Pancreas (tissue), 10 donors: ENCODE measurements at places on chromosomes 5 and 9.

- no peak for DNase-seq
Measured at GRCh38 chr9:88143179-88143578, 4.9 kb upstream of the SPATA31C2 start.

- DNase-seq: no peak
Measured at GRCh38 chr9:32941701-32942100, 59.7 kb downstream of the APTX start.

GRCh38 chr9:12882430-12882829, 107.6 kb downstream of the LURAP1L start:
- no peak for DNase-seq

- DNase-seq: no peak
Measured at GRCh38 chr5:133962131-133962530, 6.3 kb downstream of the C5orf15 start.

DNA sequence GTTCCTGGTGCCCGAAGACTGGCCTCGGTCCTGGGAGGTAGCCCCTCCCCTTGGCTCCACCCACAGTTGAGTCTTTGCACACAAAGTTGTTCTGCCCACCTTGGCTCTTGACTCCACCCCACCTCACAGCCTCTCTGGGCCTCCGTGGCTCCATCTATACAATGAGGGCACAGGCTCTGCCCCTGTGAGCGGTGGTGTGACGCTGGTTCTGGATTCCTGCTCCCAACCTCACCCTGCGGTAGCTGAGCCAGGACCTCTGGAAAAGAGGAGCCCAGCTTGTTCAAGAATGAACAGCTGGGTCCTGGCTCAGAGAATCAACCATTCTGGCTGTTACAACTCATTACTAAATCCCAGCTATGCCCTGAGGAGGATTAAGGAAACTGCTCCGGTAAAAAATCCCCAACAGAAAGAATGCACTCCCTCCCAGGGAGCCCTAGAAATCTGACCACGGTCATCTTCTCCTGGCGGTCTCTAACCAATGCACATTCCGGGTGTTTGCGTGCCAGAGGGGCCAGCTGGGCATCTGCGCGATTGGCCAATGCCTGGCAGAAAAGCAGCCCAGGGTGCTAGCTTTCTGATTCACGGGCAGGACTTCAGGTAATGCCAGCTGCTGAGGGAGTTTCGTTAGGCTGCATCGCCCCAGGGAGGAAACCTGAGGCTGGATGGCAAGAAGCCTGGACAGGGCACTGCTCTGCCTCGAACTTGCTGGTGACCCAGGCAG, 9.9 kb upstream of the GRHPR start:
- DNase-seq: peak; percentile 50

- no peak for DNase-seq
Measured at GRCh38 chr5:53249529-53250200, 140.1 kb upstream of the MOCS2 start.

DNA sequence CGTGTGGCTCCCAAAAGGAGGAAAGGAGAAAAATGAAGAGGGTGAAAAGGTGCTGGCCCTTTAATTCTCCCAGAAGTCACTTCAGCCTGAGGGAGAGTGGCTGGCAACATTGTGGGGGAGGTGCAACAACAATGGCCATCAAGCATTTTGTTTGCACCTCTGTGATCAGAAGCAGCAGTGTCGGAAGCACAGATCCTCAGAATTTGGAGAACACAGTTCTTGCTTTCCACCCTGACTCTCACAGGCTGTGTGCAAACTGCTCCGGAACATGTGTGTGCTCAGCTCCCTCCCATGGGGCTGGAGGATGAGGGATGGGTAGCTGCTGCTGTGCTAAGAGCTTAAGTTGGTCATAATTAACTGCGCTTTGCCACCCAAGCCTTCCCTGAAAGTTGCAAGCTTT, 127.1 kb downstream of the DPYSL3 start:
- no peak for DNase-seq

GRCh38 chr5:78793907-78794662, 145.5 kb upstream of the LHFPL2 start:
- no peak for DNase-seq

GRCh38 chr9:124626276-124626675, 119.1 kb upstream of the NR5A1 start:
- DNase-seq: no peak

DNA sequence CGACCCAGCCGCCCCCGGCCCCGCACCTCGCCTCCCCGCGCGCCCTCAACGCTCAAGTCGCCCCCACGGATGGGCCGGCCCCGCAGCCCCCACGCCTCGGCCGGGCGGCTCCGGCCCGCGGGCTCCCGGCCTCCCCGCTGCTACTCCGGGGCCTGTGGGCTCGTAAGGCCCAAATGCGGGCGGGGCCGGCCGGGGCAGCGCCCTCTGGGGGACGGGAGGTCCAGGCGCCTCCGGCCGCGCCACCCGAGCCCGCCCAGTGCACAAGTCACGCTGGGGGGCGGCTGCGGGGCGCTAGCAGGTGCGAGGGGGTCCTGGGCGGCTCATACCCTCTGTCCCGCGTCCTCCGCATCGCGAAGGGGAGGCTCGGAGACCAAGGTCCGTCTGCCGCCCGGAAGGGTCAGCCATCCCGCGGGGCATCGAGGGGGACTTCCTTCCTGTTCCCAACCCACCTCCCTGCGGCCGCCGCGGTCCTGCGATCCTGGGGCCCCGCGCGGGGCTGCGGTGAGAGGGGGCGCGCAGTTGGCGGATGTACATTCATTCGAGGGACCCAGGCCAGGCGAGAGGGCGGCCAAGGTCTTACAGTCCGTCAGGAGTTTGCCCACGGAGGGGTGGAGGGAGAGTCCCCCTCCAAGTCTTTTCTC, at the start of gene CIZ1:
Gene CIZ1, minus strand, starts transcription at position 167 of the 641 bp plus-strand sequence. CDS start 715 bp downstream, outside the sequence.
- peak; percentile 67 for DNase-seq

DNA sequence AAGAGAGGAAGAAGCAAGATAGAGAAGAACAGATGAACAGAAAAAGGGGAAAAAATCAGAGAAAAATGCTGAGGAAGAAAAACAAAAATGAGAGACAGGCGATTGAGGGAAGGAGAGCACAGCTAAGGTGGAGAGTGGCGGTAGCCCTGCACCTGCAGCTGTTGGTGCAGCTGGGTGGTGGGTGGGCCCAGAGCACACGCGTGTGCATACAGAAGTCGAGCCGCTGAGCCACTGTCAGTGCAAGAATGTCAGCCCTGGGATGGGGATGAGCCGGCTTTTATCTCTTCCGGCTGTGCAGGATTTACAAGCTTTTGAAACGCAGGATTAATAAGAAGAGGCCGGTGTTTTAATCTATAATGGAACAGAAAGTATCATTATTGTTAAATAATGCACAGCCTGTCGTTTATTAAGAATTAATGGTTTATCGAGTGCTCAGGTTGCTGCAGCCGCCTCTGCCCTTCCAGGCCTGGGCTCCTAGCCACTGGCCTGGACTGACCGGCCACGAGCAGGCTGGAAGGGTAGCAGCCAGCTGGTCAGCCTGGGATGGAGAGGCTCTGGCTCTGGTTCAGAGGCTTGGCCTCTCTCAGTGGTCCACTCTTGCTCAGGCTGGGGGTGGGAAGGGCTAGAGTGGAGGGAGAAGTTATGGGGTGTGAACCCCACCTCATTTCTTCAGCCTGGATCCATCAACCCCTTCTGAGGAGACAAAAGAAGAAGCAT, 68.7 kb downstream of the PCDH1 start:
- no peak for DNase-seq

DNA sequence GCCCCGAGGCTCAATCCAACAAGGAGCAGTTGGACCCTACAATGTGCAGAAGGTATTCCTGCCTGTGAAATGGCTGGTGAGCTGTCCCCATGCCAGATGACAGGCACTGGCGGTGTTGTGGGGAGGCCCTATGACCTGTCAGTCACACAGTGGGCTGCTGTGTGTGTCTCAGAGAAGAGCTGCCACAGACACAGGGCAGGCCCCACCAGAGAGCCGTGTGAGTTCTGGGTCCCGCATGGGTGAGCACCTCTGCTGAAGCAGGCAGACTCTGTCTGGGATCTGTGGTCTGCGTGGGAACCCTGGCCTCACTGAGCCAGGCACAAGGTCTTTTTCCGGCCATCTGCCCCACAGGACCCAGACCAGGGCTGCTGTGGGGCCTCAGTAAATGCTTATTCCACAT, 37.3 kb upstream of the PITX1 start:
- no peak for DNase-seq

GRCh38 chr5:148934895-148935400, 108.5 kb downstream of the ADRB2 start:
- no peak for DNase-seq

GRCh38 chr9:10146517-10147331, 466.1 kb downstream of the PTPRD start:
- DNase-seq: no peak

DNA sequence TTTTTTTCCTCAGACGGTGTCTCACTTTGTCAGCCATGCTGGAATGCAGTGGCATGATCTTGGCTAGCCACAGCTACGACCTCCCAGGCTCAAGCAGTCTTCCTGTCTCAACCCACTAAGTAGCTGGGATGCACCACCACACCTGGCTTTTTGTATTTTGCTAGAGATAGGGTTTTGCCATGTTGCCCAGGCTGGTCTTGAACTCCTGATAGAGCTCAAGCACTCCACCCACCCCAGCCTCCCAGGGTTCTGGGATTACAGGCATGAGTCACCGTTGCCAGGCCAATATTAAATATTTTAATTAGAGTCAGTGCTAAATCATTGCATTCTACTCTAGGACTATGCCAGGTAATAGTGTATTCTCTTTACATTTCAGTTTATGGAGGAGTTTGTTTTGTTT, 41.5 kb downstream of the UBE2R2 start:
- no peak for DNase-seq

GRCh38 chr9:106795031-106795430, 67.9 kb upstream of the ZNF462 start:
- no peak for DNase-seq

DNA sequence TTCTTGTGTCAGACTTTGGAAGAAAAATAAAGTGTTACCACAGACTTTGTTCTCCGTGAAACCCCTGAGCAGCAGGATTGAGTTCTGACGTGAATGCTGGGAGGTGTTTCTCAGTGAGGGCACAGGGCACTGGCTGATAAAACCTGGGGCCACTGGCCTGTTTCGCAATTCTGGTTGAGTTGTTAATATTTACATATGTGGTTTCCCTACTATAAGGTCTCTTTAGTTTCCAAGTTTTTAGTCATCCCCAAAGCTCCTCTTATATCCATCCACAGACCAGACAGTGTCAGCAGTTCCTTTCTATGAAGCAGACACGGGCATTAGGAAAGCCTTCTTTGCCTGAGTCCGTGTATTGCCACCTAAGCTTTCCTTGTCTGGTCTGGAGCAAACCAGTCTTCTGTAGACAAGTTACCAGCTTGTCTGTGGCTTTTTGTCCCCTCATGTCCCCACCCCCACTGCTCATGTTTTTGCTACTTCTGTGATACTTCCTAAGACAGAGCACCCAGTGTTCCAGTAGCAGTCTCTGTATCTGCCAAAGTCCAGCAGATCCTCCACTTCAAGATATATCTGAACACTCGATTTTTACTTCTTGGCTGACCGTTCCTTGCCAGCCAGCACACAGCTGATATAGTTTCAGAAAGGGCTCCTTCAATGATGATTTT, 42.0 kb downstream of the ACO1 start:
- DNase-seq: peak; percentile 57

DNA sequence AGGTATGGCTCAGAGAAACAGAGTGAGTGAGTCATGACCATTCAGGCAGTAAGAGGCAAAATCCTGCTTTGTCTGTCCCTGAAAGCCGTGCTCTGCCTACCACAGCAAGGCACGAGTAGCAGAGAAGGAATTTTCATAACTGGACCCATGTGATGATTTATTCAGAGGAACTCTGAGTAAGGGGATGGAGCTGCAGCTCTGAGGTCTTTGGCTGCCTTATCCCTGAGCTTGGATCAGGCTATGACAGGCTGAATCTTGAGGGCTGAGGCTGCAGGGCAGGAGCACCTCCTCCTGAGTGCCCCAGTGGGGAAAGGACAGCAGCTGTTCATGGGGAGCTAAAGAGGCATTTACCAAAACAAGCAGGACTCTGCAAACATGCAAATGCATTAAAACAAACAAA, 183.4 kb downstream of the PAPPA start:
- no peak for DNase-seq

DNA sequence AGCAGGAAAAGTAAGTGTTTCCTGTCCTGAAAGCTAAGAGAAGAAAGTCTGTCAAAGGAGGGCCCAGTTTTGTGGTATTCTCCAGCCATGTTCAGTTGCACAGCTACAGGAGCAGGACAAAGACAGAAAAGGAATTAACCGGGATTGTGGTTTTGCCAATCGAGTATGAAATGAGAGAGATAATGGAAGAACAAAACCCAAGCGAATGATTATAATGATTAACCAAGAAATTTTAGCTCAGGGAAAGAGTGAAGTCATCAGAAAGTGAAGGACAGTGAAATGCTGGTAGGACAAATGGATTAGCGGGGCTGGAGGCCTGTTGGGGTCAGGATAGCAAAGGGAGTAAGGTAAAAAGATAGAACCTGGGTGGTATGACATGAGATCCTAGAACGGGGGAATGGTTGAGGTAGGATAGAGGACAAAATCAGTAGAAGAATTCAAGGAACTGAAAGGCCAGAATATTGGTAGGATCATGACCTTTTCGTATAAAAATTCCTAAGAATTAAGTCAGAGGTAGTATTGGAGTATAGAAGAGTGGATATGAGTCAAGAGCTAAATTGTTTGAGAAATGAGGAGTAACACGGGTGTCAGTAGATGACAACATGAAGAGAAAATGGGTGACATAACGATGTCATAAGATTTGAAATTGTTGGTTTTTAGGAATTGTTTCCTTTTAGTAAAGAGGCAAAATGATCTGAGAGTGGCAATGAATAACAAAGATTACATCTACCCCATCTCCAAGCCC, 52.8 kb downstream of the DIAPH1 start:
- DNase-seq: no peak

DNA sequence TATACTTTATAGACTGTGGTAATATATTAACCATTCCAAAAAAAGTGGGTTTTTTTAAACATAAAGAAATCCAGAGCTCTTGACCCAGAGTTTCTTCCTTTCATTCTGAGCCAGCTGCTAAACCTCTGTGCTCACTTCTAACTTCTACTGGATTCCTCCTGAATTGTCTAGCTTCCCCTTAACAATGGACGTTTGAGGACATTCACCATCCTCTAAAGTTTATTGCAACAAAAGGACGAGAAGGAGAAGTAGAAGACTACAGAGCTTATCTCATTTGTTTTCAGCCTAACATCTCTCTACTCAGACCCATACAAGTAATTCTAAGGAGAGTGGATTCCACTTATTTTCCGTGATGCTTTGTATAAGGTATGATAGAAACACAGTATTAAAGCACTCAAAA, 284.2 kb downstream of the MAST4 start:
- no peak for DNase-seq

GRCh38 chr5:89191374-89191773, 308.4 kb upstream of the MEF2C start:
- no peak for DNase-seq

DNA sequence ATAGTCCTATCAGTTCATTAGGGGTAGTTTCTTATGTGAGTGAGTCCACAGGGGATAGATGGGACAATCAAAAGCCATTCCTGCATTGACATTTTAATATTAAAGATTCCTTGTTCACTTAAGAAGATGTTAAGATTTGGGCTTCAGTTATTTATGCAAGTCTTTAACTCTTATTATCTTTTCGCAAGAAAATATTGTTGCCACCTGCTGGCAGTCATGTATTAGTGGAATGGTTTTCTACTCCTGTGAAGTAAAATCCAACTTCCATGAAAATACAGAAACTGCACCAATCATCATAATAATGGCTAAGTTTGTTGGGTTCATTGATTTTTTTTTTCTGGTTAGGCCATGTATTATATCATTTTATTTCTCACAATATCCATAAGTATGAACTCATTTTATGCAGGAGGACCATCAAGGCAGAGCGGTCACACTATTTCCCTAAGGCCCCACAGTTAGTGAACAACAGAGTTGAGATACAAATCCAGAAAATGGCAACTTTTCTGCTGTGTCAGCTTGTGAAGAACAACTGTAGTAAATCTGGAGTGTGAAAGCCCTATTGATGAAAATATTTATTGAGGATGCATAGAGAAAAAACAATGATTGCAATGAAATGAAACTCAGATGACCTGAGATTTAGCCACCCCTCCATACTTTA, 88.5 kb upstream of the TXNDC8 start:
- DNase-seq: no peak
